ENCODE measurements at places on chromosomes 7 and 10.

DNA sequence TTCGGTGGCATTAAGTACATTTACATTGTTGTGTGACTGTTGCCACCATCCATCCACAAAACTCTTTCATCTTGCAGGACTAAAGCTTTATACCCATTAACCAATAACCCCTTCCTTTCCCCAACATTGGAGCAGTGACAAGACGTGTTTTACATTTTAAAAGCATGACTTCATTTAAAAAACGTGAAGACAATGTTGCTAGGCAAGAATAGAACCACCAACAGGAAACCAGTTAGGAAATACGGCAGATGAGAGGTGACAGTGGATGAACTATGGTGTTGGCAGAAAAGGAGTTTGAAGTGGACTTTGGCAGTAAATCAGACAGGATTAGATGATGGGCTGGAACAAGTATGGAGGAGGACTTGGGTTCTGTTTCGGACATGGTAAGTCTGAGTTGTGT, 17.0 kb downstream of the TMEM236 start:
- DNase-seq: peak; percentile 50

GRCh38 chr7:101165958-101166647, 734 bp upstream of the VGF start:
- DNase-seq: no peak

DNA sequence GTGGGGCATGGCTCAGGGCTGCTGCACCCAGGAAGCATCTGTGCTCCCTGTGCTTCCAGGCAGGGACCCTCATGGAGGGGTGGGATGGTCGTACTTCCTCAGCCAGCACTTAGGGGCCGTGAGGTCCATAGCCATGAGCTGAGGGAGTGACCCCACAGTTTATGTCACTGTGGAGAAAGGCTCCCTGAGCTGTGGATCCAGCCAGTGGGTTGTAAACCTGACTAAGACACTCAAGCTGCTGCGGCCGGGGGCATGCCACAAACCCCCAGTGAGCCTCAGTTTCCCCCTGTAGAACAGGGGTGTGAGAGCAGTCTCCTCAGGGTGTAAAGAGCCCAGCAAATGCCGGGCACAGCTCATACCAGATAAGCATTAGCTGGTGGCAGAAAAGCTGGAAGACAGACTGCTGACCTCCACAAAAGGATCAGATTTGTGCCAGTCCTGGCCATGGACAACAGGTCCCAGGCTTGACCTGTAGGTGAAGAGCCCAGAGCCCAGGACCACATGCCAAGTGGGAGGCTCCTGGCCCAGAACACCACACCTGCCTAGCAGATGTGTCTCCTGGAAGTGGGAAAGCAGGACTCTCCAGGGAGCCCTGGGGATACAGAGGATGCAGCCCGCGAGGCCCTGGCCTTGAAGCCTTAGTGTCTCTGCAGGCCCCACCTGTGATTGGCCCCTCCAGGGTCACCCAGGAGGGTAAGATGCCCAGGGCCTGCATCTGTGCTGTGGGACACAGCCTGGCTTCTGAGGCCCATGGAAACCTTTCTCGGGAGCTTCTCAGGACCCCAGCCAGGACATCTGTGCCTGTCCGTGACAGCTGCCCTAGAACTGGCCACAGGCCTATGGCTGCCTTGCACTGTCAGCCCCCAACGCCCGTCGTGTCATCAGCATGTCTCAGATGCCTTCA, 78.1 kb upstream of the RET start:
- no peak for DNase-seq

DNA sequence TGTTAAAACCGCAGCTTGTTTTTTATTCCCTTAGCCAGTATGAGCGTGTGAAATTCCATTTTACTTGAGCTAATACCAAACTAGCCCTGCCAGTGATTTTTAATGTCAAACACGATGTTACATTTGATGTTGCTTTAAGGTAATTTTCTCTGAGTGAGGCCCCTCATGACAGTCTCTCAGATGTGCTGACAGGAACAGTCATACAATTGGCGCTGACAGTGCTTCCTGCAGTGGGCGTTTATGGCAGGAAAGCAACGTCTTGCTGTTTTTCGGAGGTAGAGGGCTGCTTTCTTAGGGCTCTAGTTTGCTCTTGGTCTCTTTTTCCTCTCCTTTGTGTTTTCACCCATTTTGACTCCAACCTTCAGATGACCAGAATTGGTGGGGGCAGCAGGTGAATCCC, 19.3 kb downstream of the PON1 start:
- DNase-seq: no peak

DNA sequence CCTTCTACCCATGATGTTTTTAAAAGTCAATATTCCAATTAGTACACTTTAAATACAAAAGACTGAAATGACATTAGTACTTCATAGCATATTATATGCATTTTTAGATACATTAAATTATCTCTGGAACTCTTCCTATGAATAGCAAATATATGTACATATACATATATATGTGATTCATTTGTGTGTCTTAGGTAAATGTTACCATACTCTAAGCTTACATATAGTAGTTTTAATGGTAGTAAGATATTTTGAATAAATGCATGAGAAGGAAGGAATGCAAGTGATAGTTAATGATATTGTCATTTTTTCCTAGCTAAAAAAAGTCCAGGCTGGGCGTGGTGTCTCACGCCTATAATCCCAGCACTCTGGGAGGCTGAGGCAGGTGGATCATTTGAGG, 46.0 kb upstream of the CSTF2T start:
- DNase-seq: no peak

DNA sequence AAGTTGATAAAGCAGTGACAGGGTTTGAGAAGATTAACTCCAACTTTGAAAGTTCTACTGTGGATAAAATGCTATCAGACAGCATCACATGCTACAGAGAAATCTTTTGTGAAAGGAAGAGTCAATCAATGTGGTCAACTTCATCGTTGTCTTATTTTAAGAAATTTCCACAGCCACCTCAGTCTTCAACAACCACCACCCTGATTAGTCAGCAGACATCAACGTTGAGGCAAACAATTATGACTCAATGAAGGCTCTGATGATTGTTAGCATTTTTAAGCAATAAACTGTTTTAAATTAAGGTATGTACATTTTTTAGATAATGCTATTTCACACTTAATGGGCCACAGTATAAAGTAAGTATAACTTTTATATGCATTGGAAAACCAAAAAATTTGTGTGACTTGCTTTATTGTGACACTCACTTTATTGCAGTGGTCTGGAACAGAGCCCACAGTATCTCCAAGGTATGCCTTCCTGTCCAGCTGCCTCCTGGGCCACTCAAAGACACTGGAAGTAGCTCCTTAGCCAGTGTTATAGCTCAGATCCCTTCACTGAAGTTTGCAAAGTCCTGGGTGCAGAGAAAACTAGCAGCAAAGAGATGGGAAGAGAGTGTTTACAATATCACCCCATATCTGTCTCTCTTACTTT, 293.1 kb downstream of the ARHGAP12 start:
- DNase-seq: peak; percentile 54

DNA sequence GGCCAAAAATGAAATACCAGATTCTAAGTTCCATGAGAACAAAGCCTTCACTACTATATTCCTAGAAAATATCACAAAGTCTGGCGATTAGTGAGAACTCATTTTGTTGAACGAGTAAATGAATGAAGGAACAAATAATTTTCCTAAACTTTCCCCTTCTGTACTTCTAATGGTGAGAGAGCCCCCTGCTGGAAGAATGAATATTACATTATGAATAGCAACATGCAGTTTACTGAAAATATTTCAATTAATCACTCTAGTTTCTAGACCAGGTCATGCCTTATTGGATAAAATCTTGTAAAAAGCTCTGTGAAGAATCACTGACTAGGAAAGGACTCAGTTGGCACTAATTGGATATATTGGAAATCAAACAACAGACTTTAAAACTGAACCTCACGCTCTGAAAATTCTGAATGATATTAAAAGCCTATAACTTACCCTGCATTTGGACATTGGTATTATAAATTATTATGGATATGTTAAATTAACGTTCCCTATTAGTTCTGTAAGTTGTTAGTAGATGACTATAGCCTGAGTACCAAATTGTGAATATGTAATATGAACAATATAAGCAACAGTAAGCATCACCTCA, 32.4 kb upstream of the MTPN start:
- DNase-seq: peak; percentile 54

GRCh38 chr7:17710312-17710711, 230.0 kb downstream of the SNX13 start:
- no peak for DNase-seq

DNA sequence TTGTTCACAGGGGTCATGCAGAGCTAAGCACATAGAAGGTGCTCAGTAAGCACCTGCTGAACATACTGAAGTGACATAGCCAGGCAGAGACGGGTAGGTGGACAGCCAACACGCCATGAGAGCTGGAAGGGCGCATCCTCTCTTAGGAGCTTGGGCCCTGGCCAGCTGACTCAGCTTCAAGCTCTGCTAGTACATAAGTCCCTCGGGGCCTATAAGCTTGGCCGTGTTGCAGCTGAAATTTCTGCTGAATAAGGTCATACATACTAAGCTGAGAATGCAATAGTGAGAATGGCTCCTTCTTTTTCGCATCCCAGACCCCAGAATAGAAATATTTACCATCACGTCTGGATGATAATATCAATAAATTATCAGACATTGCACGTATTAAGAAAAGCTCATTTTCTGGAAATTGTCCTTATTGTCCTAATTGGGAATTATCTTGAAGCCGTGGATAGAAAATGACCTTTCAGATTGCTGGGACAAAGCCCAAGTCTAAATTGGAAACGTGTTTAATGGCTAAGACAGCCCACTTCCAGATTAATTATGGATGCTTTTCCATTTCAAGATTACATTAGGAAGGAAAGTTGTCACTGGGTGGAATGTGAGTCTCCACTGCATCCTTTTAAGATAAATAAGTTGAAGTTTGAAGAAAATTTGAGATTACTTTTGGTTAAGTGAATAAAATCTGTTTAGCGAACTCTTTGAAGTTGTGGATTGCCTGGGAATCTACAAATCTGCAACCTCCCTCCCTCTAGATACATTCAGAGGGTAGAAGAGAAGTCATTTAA, 287.1 kb upstream of the C7orf33 start:
- DNase-seq: peak; percentile 92

GRCh38 chr10:101489355-101489754, 98.7 kb downstream of the POLL start:
- peak; percentile 30 for DNase-seq

DNA sequence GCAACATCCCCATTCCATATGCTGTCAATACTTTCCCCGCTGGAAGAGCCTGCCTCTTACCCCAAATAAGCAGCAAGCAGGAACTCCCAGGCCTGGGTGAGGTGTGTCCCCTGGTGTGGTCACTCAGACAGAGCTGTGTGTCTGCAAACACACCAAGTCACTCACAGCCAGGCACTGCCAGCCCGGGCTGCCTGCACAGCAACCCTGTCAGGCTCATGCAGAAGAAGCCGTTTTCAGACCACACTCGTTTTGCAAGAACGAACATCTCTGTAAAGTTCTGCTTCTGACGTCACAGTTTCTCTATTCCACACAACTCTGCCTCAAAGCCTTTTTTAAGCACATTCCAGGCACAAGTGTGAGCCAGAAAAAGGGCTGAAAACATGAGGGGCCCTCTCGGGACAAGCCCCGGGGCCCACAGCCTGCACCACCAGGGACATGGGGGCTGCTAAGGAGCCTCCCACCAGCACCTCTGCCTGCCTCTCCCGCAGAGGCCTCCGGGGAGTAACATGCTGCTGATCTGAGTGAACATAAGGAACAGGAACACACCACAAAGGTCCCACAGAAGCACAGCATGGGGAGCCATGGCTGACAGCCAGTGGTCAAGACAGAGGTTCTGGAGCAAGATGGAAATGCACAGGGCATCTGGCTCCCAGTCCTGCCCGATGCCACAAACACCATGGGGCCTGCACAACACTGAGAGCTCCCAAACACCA, 11.4 kb downstream of the PTPRN2 start:
- DNase-seq: no peak

- DNase-seq: no peak
These were observed 311.9 kb downstream of the LRMDA start for GRCh38 chr10:75743291-75743778.

All from fibroblast of upper back skin (primary cell).